ENCODE measurements at places on chromosomes 11 and 22. TPM values are rescaled to one million over a fixed set of nuclear protein-coding genes. Genes with fewer than 3 reads are reported as not detected.

- DNase-seq: no peak
Observed at GRCh38 chr22:23829845-23830372, 8.9 kb downstream of the DERL3 start.

DNA sequence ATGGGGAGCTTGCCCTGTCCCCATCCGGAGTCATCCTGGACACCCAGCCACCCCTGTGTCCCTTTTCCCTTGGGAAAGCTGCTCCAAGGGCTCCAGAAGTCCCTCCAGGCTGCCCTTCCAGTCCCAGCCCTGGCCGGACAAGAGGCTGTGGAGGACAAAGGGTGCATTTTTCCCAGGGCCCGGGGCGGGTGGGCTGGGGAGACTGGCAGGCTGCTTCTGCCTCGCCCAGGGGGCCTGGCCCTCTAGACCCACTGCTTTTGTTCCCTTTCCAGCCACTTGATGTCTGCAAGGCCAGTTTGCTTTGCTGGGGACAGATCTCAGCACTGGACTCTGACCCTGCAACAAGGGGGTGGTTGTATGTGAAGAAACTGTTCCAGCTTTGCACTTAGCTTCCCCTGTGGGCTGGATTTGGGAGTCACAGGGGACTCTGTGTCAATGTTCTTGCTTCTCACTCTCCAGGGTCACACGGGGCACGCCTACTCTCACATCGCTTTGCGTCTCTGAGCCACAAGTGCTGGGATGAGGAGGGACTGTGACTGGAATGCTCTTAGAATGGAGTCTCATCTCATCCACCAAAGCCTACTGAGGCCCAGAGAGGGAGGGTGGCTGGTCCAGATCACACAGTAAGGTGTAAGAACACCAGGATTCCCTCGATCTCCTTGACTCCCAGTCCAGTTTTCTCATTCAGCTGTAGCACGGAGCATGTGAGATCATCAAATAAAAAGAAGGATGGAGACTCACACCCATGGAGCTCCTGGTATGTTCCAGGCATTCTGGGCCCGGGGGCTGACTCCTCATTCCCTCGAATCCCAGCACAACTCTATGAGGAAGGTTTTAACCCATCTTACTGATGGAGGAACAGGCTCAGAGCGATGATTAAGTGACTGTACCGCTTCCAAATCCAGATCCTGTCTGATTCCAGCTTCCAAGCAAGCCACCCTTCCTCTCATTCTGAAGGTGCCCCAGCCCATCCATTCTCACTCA is 59.9 kb downstream of the FBXO7 start:
- no peak for DNase-seq

- no peak for DNase-seq
Observed at GRCh38 chr11:41134971-41135370, 324.5 kb downstream of the LRRC4C start.

Gene TSSK2
- polyA plus RNA-seq: not detected

GRCh38 chr11:123518496-123519054 is 88.5 kb downstream of the GRAMD1B start:
- DNase-seq: no peak

DNA sequence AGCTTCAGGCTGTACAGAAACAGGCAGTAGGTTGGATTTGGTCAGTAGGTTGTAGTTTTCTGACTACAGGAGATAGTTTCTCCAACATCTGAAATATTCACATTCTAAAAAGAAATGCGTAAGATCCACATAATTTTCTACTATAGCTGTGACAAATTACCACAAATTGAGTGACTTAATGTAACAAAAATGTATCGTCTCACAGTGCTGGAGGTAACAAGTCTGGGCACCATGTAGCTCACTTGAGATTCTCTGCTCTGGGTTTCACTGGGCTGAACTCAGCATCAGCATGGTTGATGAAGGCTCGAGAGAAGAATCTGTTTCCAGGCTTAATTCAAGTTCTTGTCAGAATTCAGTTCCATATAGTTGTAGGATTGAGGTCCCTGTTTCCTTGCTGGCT is 350.9 kb upstream of the CCDC179 start:
- DNase-seq: no peak

- no peak for DNase-seq
Observed at GRCh38 chr22:23145878-23146470, 697 bp downstream of the RAB36 start.

- no peak for DNase-seq
Observed at GRCh38 chr22:16559056-16559955, 33.3 kb downstream of the CCT8L2 start.
